Activated CD4-positive, CD25-positive, alpha-beta regulatory T cell treated with anti-CD3 and anti-CD28 coated beads, Interleukin-2, amount 50 U/mL, for 72 hours (primary cell): ENCODE measurements at places on chromosomes 5 and 9.

GRCh38 chr5:54646356-54647101 is 129.0 kb downstream of the SNX18 start:
- peak; percentile 59 for DNase-seq

DNA sequence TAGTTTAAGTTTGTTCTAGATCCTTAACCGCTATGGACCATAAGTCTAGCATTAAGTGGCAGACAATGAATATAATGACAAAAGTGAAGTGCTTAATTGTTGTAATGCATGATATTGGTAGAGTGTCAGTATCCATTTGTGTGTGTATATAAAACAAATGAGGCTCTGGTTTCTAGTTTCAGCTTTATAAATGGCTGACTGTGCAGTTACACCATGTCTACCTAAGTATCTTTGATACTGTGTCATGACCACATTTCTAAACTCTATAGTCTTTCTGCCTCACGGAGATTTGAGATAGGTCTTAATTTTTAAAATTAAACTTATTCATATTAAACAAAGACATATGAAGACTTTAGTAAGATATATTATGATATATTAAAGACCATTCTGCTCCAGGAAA is 92.0 kb downstream of the SPEF2 start:
- DNase-seq: no peak

- DNase-seq: no peak
Measured at GRCh38 chr5:75640395-75640794, 29.1 kb downstream of the ANKDD1B start.

GRCh38 chr5:59130431-59130830 is 547.6 kb downstream of the RAB3C start:
- no peak for DNase-seq

- DNase-seq: no peak
Measured at GRCh38 chr5:175864296-175864695, 7.1 kb upstream of the CPLX2 start.

- no peak for DNase-seq
Measured at GRCh38 chr5:90153031-90153430, 256.5 kb downstream of the CETN3 start.

GRCh38 chr5:57232293-57233033 is 58.6 kb downstream of the GPBP1 start:
- no peak for DNase-seq

GRCh38 chr5:42759456-42759855 is 2.8 kb downstream of the CCDC152 start:
- no peak for DNase-seq

- DNase-seq: no peak
Measured at GRCh38 chr5:51544031-51544785, 161.0 kb downstream of the ISL1 start.

DNA sequence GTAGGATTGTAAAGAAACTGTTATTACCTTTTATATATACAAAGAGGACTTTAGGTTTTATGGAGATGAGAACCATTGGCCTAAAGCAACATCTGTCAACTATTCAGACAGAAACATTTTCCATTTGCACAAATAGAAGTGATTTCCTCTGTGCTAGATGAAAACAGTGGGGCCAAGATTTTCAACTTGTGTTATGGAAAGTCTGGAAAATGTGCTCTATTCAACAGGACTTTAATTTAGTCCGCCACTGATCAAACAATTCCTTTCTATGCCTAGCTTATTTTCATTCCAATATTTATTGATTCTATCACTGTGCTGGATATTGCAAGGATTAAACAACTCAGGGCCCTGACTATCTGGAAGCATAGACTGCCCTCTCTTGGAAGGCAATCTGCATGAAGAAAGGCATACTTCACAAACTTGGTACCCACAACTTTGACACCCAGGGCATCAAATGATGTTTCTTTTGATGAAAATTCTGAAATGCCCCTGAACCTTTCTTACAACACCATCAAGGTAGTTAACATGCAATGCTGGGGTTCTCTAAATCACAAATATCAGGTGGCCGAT is 126.6 kb upstream of the HMHB1 start:
- no peak for DNase-seq

DNA sequence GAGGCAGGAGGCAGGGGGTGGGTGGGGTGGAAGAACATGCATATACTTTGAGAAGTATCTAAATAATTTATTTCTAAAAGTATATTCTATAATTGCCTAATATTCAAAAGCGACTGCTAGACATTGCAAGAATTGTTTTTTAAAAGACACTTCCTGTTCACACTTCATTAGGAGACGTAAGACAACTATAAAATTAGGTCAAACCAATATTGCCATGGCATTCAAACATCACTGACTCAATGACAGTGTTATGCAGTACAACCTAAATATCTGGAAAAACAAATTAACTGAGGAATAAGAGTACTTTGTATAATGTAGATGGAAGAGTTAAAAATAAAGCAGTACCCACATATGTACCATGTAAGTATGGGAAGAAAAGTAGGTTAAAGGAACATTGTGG is 4.5 kb downstream of the CCNH start:
- no peak for DNase-seq

- no peak for DNase-seq
Measured at GRCh38 chr5:149526845-149527590, 24.2 kb downstream of the CSNK1A1 start.

DNA sequence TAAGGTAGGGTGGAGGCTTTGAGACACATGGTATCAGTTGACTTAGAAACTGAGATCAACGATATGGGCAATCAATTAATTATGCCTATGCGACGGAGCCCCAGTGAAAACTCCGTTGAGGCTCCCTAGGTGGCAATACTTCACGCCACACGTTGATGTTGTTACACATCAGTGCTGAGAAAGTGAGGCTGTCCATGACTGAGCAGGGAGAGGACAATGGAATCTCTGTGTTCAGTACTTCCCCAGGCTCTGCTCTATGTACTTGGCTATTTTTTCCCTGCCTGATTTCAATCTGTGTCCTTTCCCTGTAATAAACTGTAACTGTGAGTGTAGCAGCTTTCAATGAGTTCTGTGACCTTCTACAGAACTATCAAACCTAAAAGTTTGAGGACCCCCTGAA is 211.7 kb downstream of the SNCAIP start:
- DNase-seq: no peak

GRCh38 chr5:35354751-35355150 is 124.5 kb upstream of the PRLR start:
- DNase-seq: no peak

DNA sequence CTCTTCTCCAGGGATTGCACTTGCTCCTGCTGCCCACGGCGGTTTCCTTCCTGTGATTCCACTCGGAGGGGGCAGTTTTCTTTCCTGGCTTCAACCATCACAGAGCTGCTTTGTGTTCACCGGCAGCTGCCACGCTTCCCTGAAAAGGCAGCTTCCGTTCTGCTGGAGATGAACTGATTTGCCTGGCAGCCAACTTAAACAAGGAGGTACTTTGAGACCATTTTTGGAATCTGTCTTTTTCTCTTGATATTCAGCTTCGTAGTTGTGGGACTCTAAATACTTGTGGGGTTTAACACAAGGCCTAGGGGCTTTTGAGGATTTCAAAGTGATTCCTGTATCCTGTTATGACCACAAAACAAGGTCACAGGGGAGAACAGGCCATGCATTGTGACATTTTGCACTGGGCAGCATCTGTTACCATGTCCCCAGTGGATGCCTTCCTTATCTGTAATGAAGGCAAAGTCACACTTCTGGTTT is 192.0 kb downstream of the MTRR start:
- no peak for DNase-seq

DNA sequence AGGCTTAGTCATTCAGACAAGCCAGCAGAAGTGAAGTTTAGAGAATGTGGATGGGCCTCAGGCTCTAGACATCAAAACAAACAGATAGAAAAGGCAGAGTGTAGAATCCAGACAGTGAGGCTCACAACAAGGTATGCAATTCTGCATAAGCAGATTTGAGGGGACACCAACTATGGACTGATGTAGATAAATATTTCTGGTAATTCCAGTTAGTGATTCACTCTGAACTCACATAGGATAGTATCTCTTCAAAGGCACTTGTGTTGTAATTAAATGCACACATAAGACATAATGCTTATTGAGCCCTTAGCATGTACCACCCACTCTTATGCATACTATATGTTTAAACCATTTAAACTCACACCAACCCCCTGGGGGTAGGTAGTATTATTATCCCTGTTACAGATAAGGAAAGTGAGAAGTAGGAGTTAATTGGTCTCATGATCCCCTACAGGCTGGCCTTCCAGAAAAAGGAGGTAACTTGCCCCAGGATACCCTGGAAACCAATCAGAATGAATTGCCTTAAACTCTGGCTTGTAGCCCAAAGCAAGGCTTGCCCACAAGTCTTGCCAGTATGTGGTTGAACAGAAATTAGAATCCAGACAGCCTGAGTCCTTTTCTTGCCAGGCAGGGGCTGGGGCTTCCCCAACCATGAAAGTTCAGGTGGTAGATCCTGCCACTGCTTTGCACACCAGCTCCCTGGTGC is 39.5 kb upstream of the HSPB3 start:
- no peak for DNase-seq

DNA sequence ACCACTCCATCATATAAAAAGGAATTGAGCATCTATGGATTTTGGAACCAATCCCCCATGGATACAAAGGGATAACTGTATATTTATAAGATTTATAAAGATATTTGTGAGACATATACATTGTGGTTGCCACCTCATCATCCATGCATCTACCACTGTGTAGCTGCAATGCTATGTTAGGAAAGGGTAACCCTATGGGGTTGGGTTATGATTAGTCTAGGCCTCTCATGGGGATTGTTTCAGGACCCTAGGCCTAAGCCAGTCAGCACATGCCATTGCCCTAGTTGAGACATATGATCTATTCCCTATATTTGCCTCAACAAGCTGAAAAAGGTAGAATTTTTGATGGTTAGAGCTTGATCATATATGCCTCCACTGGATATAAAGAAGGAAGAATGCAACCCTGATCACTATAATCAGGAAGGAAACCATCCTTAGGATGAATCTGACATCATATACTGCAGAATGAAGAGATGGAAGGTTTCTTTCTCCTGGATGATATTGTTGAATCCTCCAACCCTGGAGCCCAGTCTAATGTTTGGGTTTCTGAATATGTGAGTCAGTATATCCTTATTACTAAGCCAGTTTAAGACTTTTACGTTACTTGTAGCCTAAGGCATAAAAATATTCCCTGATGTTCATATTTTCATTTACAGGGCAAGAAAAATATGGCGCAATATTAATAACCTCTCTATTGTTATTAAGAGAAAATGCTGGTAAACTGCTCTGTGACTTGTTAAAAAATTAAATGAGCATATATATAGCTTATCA is 94.2 kb downstream of the ADAMTS19 start:
- no peak for DNase-seq

GRCh38 chr9:124449381-124450151 is 685 bp upstream of the ADGRD2 start:
- no peak for DNase-seq

DNA sequence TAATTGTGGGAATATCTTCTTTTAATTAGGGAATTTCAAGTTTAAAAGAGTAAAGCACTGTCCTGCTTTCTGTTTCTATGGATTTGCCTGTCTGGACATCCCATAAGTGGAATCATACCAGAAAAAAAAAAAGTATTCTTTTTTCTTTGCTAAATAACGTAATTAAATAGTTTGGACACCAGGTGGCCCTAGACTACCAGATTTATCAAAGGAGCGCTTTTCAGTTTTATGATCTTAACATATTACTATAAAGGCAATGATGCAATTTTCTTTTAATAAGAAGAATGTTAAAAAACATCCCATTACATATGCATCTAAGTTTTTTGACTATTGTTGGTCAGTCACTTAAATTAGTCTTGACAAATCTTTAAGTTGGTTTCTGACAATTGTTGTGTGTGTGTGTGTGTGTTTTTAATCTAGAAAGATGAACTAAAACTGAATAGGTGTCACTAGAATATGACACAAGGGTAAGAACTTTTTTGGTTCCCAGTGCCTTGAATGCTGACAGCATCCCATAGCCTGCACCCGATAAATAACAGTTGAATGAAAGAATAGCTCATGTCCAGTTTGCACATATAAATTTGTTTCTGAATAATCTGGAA is 49.5 kb downstream of the C5orf22 start:
- DNase-seq: no peak

GRCh38 chr5:95760273-95761191 is 29.4 kb downstream of the RHOBTB3 start:
- DNase-seq: no peak

GRCh38 chr9:20508242-20508641 is 114.1 kb downstream of the MLLT3 start:
- DNase-seq: no peak

DNA sequence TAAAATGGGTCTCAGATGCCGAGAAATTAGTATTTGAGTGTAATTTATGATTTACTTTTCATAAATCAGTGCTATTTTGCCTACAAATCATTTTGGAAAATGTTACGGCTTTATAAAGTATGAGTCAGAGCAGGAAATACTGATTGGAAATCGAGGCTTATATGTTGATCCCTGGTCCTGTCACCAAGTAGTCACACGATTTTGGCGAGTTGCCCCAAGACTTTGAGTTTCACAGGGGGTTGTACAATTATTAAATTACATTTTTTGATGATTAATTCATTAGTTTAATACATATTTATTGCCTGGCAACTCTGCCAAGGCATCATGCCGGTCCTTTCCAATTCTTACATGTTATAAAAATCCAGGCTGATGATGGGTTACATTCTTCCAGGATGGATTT is 443.9 kb upstream of the KLF4 start:
- no peak for DNase-seq

DNA sequence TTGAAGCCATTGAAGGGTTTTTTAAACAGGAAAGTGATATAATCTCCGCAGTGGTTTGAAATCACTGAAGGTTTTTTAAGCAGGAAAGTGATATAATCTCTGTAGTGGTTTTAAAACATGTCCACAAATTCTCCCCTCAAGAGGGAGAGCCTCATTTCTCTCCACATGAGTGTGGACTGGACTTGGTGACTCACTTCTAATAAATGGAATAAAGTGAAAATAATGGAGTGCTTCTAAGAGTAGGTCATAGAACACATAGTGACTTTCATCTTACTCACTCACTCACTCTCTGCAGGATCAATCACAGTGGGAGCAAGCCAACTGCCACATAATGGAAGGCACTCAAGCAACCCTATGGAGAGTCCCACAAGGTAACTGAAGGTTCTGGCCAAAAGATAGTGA is 12.0 kb downstream of the CTNNAL1 start:
- DNase-seq: no peak

DNA sequence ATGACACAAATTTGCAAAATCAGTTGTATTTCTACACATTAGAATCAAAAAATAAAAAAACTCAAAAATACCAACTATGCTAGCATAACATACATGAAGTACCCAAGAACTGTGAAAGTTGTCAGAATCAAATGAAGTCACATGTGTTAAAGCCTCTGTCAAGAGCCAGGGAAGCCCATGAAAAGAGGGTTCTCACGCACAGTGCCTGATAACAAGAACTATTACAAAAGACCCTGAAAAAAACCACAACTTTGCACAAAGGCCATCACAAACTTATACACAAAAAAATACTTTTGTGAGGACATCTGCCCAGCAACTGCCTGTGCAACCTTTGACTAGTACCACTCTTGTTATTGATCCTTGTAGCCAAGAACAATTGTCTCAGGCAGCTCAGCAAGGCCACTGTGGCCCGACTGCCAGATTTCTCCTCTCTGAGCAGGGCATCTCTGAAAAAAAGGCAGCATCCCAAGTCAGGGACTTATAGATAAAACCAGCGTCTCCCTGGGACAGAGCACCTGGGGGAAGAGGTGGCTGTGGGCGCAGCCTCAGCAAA is 28.9 kb upstream of the HNRNPA0 start:
- DNase-seq: no peak

GRCh38 chr9:36911601-36912412 is 122.3 kb downstream of the PAX5 start:
- DNase-seq: no peak
